ENCODE measurements at places on chromosomes 7 and 10.

GRCh38 chr7:111705807-111706206 is 143.5 kb upstream of the IMMP2L start:
- no peak overlapping the region for H3K27ac ChIP-seq
- no peaks in the 10 kb centered on the region for H3K36me3 ChIP-seq
- no peaks in the 10 kb centered on the region for H3K27me3 ChIP-seq
- H3K4me1 ChIP-seq, result no peaks in the 10 kb centered on the region

- no peak overlapping the region for H3K27ac ChIP-seq
- H3K4me1 ChIP-seq, result no peaks in the 10 kb centered on the region
- no peaks in the 10 kb centered on the region for H3K36me3 ChIP-seq
- H3K4me3 ChIP-seq, result no peak overlapping the region
- no peaks in the 10 kb centered on the region for H3K27me3 ChIP-seq
- no peak for DNase-seq
These were observed 36.9 kb upstream of the C10orf67 start for GRCh38 chr10:23381298-23382040.

- 0 out of 2 replicates have a peak, but pooled peaks cover 3% of the 10 kb centered on the region for H3K27me3 ChIP-seq
- no peak for DNase-seq
- no peak overlapping the region for H3K27ac ChIP-seq
- H3K4me1 ChIP-seq, result no peaks in the 10 kb centered on the region
- no peaks in the 10 kb centered on the region for H3K36me3 ChIP-seq
These were observed 287.1 kb upstream of the CELF2 start for GRCh38 chr10:10730471-10731043.

GRCh38 chr7:158301207-158301606 is 286.4 kb downstream of the PTPRN2 start:
- peak; percentile 64 for DNase-seq
- no peaks in the 10 kb centered on the region for H3K27me3 ChIP-seq
- H3K36me3 ChIP-seq, result no peaks in the 10 kb centered on the region
- peak overlapping the region; percentile 23 for H3K27ac ChIP-seq

DNA sequence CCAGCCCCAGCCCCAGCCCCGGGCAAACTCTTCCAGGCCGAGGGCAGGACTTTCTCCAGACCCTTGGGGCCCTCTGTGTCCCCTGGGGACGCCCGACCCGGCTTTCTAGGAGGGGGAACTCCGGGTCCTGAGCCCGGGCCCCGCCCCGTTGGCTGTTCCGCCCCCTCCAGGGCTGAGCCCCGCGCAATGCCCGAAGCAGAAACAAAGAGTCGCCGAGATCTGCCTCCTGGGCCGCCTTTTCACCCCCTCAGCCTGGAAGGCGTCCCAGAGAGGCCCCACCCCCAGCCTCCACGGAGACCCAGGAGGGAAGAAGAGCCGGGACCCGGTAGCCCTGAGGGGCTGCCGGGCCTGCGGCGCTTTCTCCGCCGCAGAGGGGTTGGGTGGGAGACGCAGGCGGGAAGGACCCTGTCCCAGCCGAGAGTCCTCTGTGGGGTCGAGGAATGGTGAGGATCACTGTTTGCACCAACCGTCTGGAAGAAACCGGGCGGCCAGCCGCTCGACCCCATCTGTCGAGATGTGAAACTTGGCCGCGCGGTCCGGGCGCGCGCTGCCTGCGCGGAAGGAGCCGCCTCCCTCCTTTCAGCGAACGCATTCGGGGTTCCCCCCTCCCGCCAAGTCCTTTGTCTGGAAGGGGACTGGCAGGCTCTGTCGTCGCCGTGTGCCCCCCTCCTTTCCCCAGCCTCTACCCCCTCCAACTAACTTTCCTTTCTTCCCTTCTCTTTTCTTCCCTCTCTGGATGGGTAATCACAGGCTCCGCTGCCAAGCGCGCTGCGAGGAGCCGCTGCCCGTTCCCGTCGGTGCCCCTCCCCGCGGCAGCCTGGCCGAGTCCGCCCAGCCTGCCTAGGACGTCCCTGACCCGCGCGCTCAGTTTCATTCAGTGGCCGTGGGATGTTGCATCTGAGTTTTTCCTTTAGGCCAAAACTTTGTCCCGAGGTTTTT is 10.2 kb downstream of the EN2 start:
- H3K27ac ChIP-seq, result no peak overlapping the region
- H3K36me3 ChIP-seq, result no peaks in the 10 kb centered on the region
- peaks cover 3% of the 10 kb centered on the region for H3K4me1 ChIP-seq
- H3K4me3 ChIP-seq, result no peak overlapping the region
- peaks cover 41% of the 10 kb centered on the region for H3K27me3 ChIP-seq

DNA sequence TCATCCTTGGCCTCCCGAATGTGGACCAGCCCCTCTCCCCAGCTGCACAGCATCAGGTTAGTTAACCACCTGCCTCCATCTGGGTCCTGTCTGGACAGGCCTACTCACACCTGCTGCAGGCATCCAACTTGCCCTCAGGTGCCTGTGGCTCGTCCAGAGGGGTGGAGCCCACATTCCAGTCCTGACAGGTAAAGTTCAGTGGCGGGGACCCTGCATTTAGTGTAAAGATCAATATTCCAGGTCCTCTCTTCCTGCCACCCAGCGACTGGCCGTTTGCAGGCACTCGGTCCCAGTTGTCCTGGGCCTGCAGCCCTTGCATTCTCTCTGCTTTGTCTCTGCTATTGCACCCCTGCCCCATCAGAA is 15.0 kb downstream of the HTRA1 start:
- no peak for DNase-seq
- peaks cover 4% of the 10 kb centered on the region for H3K4me1 ChIP-seq
- no peaks in the 10 kb centered on the region for H3K27me3 ChIP-seq

DNA sequence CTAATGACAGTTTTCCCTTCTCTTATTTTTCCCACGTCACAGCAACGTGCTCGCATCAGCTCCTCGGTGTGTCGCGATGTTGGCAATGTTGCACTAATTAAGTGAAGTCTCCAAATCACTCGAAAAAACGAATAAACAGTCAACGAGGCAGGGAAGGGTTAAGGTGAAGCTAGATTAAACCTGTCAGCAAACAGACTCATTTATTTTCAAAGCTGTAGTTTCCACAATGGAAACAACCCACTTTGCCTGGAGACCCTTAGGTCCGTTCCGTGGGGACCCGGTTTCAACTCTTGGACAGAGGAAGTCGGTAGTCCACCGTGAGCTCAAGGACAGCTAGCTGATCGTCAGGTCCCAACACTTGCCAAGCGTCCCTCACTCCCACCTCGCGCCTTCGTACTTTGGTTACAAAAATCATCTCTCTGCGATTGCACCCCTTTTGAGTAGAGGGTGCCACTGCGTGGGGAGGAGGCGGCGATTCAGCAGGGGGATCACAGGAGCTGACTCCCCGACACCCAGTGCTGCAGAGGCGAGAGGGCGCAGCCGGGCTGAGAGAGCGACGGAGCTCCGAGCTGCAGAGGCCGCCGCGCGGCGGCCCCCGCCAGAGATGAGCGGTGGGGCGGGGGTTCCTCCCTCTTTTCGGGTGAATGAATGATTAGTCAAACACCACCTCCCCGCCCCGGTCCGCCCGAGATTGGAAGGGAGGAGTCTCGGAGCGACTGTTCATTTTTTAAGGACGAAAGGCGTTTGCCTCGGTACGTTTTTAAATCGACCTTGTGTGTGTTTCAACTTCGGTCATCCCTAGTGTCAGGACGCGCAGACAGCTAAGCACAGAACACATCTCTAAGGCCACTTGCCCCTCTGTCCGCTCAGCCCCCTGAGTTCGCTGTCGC is 1.3 kb upstream of the BMPER start:
- H3K4me3 ChIP-seq, result no peak overlapping the region
- H3K27ac ChIP-seq, result no peak overlapping the region
- no peak for DNase-seq
- no peaks in the 10 kb centered on the region for H3K36me3 ChIP-seq
- H3K27me3 ChIP-seq, result peaks cover 48% of the 10 kb centered on the region
- peaks cover 15% of the 10 kb centered on the region for H3K4me1 ChIP-seq

DNA sequence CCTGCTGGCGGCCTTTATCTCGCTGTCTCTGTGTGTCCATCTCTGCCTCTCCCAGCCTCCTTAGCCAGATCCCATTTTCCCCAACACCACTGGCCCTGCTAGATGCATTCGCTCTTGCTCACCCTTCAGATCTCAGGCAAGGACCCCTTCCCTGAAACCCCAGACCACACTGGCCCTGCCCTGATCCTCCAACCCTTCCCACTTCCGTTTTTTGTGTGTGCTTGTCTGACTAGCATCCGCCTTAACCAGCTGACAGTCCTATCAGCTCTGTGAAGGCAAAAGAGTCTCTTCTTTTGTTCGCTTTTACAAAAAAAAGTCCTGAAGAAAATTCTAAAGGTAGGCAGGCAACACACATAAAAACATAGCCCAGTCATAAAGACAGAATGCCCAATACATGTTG is 28.7 kb downstream of the CHST15 start:
- no peaks in the 10 kb centered on the region for H3K27me3 ChIP-seq
- DNase-seq, result no peak
- peaks cover 29% of the 10 kb centered on the region for H3K4me1 ChIP-seq
- no peak overlapping the region for H3K4me3 ChIP-seq
- H3K27ac ChIP-seq, result peak overlapping the region; percentile 93

DNA sequence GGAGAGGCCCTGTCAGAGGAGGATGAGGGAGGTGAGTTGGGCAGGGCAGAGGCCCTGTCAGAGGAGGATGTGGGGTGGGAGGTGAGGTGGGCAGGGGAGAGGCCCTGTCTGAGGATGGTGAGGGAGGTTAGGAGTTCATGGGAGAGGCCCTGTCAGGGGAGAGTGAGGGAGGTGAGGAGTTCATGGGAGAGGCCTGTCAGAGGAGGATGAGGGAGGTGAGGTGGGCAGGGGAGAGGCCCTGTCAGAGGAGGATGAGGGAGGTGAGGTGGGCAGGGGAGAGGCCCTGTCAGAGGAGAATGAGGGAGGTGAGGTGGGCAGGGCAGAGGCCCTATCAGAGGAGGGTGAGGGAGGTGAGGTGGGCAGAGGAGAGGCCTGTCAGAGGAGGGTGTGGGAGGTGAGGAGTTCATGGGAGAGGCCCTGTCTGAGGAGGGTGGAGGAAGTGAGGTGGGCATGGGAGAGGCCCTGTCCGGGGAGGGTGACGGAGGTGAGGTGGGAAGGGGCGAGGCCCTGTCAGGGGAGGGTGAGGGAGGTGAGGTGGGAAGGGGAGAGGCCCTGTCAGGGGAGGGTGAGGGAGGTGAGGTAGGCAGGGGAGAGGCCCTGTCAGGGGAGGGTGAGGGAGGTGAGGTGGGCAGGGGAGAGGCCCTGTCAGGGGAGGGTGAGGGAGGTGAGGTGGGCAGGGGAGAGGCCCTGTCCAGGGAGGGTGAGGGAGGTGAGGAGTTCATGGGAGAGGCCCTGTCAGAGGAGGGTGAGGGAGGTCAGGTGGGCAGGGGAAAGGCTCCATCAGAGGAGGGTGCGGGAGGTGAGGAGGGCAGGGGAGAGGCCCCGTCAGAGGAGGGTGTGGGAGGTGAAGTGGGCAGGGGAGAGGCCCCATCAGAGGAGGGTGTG is 73.7 kb downstream of the INPP5A start:
- H3K4me3 ChIP-seq, result no peak overlapping the region
- DNase-seq, result no peak
- no peak overlapping the region for H3K27ac ChIP-seq
- no peaks in the 10 kb centered on the region for H3K27me3 ChIP-seq
- no peaks in the 10 kb centered on the region for H3K36me3 ChIP-seq

DNA sequence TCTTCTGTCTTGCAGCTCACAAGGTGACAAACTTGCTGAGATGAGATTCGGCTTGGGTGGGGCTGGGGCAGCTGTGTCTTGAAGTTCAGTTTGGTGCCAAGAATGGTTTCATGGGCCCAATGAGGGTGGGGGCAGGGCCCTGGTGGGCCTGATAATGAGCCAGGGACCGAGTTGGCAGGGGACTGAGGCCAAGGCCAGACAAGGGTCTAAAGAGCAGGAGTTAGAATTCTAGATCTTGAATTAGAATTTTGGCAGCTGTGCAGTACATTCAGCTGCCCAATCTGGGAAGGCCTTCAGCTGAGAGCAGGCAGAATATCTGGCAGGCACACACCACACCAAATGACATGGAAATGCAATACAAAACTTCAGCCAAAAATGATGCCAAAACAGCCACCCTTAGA is 1.5 kb upstream of the JAZF1 start:
- DNase-seq, result no peak
- H3K4me1 ChIP-seq, result peaks cover 12% of the 10 kb centered on the region
- H3K27ac ChIP-seq, result no peak overlapping the region
- H3K4me3 ChIP-seq, result no peak overlapping the region
- no peaks in the 10 kb centered on the region for H3K27me3 ChIP-seq
- H3K36me3 ChIP-seq, result no peaks in the 10 kb centered on the region

DNA sequence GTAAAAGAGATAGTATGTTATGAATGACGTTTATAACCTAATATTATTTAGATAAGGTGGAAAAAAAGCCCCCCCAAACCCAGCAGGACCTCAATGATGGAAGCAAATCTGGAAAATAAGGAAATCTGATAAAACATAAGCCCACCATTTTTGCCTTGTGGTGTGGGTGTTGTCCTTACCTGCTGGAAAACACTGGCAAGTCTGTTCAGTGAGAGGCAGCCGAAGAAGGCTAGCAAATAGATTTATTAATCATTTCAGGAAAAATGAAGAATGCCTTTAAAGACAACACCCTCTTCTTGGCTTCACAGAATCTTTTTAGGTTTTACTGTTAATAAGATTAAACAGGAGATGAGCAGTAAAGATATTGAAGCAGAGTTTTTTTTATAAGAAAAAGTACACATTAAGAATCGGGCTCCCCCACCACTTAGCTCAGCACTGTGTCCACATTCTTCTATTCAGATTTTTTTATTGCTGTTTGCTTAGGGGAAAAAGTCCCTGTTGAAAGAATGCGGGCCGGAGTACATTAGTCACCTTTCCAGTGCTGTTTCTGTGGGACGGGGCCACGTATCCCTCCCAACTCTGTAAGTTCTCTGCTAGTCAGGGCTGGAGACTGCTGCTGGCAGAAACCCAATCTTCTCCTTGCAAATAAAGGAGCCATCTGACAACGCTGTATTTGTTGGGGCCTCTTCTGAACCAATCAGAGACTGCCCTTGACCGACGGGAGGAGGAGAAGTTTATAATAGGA is 104.1 kb downstream of the EVX1 start:
- peak; percentile 99 for DNase-seq
- H3K4me1 ChIP-seq, result peaks cover 43% of the 10 kb centered on the region
- peak overlapping the region; percentile 92 for H3K27ac ChIP-seq
- H3K27me3 ChIP-seq, result no peaks in the 10 kb centered on the region

- no peak overlapping the region for H3K4me3 ChIP-seq
- no peaks in the 10 kb centered on the region for H3K4me1 ChIP-seq
- H3K36me3 ChIP-seq, result peaks cover 57% of the 10 kb centered on the region
- no peak overlapping the region for H3K27ac ChIP-seq
- no peaks in the 10 kb centered on the region for H3K27me3 ChIP-seq
- DNase-seq, result no peak
These were observed 18.3 kb upstream of the AGAP5 start for GRCh38 chr10:73716251-73716650.

- H3K27me3 ChIP-seq, result no peaks in the 10 kb centered on the region
- H3K27ac ChIP-seq, result no peak overlapping the region
- no peak overlapping the region for H3K4me3 ChIP-seq
- H3K36me3 ChIP-seq, result no peaks in the 10 kb centered on the region
These were observed 40.6 kb upstream of the PITRM1 start for GRCh38 chr10:3213208-3213607.

DNA sequence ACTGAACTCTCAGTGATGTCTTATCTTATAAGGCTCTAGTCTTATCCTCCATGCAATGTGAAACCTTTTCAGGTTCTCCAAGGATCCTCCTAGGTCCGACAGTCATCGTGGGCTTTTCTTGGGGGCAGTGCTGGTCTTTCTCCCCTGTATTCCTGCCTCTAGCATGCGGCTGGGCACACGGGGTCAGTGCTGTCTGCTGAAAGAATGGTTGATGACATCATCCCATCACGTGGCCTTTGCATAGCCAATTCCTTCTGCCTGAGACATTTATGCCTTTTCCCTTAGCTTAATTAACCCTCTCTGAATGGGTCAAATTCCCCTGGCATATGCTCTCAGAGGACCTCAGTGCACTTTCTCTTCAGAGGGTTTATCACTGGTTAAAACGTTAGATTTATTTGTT is 27.0 kb upstream of the KCNK18 start:
- peaks cover 6% of the 10 kb centered on the region for H3K4me1 ChIP-seq
- DNase-seq, result no peak
